ENCODE measurements at places on chromosomes 1 and 21.

- DNase-seq: no peak
Measured at GRCh38 chr1:4517186-4517954, 137.0 kb upstream of the AJAP1 start.

- no peak for DNase-seq
Measured at GRCh38 chr21:44303490-44303981, 3.7 kb downstream of the PFKL start.

DNA sequence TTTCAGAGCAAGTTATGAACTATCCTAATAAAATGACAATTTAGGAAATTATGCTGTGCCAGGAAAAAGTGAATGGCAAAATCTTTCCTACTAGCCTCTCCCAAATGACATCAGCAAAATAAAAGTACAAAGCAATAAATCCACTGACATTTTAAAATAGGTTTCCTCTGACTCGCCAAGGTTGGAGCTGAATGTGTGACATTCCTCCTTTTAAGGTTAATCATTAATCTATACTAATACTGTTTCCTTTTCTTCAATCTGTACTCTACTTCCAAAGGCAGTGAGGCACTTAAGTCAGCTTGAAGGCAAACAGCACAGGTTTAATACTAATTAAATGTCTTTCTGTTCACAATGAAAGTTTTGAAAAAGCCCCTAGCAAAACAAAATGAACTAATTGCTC lies 15.7 kb downstream of the RNF19B start:
- DNase-seq: no peak

- DNase-seq: no peak
Measured at GRCh38 chr1:228865627-228866330, 130.5 kb downstream of the RHOU start.

- no peak for DNase-seq
Measured at GRCh38 chr1:104196136-104196535, 446.4 kb downstream of the AMY1C start.

DNA sequence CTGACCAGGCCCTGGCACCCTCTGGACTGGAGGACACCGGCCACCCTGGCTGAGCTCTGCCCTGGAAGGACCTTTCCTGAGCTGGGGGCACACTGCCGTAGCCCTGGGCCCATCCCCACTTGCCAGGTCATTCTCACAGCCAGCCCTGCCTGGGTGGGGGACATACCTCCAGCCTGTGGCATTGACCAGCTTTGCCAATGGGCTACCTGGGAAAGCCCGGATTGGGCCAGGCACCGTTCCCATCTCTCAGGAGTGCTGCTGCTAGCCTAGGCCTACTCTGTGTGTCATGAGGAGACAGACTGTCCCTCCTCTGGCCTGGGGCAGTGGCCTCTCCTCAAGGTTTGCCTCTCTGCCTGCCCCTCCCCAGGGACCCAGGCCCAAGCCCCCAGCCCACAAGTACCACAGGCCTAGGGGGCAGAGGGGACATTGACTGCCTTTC lies 40.0 kb downstream of the COQ8A start:
- DNase-seq: no peak

DNA sequence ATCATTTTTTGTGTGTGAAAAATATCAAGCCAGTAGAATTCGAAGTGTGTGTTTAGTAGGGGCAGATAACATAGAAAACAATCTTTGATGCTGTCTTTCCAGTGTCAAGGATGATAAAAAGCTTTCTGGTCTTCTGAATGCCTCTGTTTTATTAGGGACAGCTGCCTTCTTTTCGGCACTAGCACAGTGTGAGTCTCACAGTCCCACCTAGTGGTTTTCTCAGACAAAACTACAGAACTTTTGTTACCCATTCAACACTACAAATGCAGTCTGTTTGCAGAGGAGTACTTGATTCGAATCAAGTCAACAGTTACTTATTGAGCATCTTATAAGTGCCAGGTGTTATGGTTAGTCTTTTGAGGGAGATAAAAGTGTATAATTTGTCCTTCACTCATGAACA lies 30.6 kb upstream of the MCOLN3 start:
- DNase-seq: no peak

DNA sequence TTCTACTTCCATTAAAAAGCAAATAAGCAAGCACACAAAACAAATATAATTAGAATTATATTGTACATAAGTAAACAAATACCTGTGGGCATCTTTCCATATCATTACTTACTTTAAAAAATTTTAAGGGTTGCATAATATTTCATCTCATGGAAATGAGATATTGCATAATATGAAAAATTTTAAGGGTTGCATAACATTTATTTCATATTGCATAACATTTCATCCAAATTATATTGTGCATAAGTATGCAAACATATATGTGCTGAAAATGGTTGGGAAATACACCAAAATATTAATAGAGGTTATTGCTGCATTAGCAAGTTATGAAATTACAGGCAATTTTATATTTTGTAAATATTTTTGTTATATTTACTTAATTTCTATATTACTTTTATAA lies 213.7 kb downstream of the KCNH1 start:
- DNase-seq: no peak

- DNase-seq: no peak
Measured at GRCh38 chr1:233627823-233628222, 13.9 kb downstream of the KCNK1 start.

GRCh38 chr1:199918196-199918769 lies 109.2 kb upstream of the NR5A2 start:
- DNase-seq: no peak

GRCh38 chr1:233897325-233898162 lies 6.9 kb upstream of the SLC35F3 start:
- no peak for DNase-seq

DNA sequence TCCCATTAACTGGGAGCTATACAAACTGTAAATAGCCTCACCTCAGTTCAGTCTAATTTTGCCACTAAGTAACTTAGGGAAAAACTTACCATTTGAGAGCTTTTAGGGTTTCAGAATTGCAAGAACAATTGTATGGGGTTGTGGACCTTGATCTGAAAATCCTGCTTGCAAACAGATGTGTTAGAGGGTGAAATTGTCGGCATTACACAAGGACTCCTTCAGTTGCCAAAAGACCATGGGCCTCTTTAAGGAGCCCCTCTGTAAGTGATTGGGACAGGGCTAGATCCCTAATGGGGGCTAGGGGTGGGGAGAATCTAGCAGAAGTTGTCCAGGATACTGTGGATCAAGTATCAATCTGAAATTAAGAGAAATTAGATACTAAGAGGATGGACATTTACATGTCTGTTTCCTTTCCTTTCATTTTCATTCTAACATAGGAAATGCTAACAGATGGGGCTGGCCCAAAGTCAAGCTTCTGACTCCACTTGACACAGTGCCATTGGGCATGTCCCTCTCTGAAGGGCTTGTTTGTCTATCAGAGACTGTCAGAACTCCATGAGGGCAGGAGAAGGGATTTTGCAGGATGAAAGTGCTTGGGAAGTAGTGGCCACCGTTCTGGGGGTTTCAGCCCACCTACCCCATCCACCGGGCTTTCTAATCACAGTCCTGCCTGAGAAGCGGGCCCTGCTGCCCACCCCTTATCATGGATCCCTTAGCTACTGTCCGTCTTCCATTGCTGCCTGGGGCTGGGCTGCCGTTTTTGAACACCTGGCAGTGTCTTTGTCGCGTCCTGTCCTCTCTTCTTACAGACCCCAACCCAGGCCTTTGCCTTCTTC lies 54.7 kb downstream of the STUM start:
- DNase-seq: no peak

- no peak for DNase-seq
Measured at GRCh38 chr1:184881941-184882913, 92.1 kb downstream of the NIBAN1 start.

GRCh38 chr1:31374511-31375196 lies 1.8 kb upstream of the FABP3 start:
- DNase-seq: no peak

GRCh38 chr1:223298701-223299100 lies 65.3 kb downstream of the SUSD4 start:
- no peak for DNase-seq

Measured in T-helper 22 cell (primary cell).